ENCODE measurements at places on chromosomes 16 and 17.
A peak's percentile ranks its signal among the peaks of the same experiment; 100 is the strongest.

DNA sequence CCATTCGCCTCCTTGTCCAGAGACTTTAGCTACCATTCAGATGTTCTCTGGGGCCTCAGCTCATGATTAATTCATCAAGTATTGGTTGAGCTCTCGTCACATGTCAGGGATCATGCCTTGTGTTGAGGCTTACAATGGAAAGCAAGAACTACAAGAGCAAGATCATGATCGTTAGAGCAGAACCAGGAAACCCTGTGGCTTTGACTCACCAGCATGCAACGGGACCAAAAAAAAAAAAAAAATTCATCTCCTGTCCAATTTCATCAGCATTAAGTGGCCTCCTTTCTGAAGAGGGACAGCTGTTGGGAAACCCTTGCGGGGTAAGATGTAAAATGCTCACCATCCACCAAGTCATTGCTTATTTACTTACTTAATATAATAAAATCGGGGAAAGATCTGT is 12.1 kb upstream of the USP10 start:
- no peak for DNase-seq

DNA sequence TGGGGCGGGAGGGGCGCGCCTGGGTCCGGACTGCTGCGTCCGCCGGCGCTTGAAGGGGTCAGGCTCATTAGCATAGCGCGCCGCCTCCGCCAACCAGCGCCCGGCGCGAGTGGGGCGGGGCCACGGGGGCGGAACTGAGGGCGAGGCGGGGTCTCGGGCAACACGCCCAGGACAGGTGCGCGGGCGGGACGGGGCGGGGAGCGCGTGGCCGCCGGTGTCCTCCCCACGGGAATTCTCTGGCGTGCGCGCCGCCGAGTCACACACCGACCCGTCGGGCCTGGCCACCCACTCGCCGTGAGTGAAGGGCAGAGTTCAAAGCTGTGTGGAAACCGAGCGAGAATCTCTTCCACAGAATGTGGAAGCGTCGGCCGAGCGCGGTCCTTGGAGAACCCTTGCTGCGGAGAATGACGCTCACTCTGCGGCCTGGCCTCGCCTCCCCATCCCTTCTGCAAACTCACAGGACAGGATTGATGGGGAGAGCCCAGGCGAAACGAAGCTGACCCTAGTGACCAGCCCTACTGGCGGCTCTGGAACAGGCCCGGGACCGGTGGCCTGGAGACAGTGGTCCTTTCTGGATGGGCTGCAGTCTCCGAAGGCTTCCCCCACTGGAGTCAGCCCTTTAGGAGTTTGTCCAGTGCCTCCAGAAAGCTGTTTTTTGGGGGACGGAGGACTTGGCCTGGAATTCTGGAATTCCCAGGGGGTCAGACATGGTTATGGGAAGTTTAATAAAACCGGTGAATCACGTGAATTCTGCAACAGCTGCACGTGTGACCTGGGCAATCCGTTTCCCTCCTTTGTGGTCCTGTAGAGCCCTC is at the start of gene SNAI3:
Gene SNAI3, minus strand, starts transcription at position 69 of the 815 bp plus-strand sequence. CDS start 101 bp downstream, outside the sequence.
- peak; percentile 95 for DNase-seq

- DNase-seq: no peak
These were observed 61.5 kb downstream of the WSB1 start for GRCh38 chr17:27355419-27355818.

DNA sequence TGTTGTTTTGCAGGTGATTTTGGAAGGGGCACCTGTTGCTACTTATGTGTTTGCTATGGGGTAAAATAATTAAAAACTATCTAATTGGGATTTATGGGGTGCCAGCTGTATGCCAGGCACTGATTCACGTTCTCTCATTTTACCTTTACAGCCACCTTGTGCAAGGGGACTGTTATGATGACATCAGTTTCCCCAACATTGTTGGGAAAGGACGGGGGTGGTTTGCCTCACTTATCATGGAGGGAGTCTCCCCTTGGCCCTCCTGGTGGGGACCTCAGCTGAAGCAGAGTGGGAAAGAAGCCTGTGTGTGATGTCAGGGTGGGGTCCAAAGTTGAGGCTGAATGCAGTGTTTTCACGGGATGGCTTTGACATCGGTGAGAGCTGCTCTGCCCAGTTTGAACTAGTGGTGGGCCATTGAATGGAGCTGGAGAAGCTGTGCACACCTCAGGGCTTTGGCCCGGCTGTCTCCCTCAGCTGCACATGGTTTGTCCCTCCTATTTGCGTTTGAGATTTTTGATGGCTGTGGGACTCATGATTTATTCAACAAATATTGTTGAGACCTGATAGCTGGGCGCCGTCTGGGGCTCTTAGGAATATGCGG is 36.1 kb downstream of the CMIP start:
- DNase-seq: no peak

DNA sequence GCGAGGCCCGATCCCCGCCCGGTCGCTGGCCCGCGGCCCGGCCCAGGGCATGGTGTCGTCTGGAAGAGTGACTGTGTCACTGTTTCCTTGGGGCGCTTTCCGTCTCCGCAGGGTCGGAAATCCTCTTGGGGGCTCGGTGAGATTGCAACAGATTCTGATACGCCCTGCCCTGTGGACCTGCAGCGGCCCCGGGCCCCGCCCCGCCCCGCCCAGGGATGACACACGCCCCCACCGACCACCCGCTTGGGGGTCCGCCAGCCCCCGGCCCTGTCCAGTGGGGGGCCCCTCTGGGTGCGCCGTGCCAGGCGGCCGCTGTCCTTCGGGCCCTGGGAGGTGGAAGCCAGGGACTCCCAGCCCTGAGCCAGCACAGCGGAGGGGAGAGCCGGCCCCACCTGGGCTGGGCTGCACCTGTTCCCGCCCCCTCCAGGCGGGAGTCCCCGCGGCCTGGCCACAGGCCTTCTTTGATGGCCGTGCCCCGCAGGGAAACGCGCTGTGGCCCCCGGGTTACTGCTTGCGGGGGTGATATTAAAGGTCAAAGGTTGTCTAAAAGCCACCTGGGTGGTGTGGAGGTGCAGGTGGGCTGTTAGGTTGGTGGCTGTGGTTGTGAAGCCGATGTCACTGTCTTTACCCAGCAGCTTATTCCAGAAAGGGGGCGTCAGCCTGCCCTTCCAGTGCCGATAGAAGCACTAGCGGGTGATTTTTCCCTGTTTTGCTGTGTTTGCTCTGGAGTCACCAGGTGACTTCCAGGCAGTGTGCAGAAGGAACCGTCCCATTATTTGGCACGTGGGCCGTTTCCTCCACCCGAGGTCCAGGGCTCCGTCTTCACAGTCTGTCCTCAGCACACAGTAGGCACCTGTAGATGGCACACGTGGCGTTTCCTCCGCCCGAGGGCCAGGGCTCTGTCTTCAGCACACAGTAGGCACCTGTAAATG is 752 bp downstream of the TBC1D24 start:
- DNase-seq: no peak

GRCh38 chr17:40517286-40517662 is 15.9 kb upstream of the TNS4 start:
- no peak for DNase-seq

DNA sequence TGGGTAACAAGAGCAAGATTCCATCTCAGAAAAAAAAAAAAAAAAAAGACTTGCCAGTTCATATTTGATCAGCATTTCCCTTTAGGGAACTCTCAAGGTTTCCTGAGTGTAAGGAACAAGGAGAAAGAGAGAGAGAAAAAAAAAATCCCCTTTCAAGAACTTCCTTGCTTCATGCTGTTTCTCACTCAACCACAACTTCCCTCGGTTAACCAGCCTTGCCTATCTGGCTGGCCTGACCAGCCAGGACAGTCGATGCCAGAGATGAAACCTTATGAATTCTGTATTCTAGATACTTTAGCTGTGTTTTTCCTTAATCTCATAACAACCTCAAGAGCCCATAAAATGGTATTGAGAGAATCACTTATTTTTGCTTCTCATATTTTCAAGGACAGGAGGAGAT is 2.6 kb upstream of the N4BP1 start:
- DNase-seq: no peak

DNA sequence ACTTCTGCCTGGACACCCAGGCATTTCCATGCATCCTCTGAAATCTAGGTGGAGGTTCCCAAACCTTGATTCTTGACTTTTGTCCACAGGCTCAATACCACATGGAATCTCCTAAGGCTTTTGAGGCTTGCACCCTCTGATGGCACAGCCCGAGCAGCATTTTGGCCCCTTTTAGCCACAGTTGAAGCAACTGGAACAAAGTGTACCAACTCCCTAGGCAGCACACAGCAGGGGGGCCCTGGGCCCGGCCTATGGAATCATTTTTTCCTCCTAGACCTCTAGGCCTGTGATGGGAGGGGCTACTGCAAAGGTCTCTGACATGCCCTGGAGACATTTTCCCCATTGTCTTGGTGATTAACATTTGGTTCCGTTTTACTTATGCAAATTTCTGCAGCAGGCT is 32.0 kb downstream of the ABCC1 start:
- no peak for DNase-seq

- no peak for DNase-seq
These were observed 132.3 kb downstream of the TMEM132E start for GRCh38 chr17:34711646-34712045.

GRCh38 chr16:79628501-79628975 is 28.0 kb upstream of the MAF start:
- DNase-seq: no peak

DNA sequence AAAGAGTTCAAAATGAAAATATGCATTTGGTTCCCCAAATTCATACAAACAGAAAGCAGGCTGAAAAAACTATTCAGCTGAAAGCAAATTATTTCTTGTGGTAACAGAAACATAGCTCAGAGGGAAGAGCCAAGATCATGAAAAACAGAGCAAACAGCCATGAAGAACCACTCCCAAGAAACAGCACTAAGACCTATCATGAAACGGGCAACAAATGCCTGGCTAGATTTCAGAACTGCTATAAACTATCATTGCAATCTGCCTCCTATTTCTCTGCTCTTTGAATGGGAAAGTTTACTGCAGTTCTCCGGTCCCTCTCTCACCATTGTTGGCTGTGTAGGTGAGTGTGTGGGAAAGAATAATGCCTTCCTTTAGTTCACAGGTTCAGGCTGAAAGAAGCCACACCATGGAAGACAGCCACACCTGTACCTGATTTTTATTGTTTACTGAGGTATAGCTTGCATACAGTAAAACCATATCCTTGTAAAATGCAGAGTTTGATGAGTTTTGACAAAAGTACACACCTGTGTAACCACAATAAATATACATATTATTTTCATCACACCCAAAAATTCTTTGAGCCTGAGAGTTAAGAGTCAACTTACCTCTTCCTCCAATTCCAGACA is 48.2 kb downstream of the CEP112 start:
- DNase-seq: peak; percentile 58

- no peak for DNase-seq
These were observed 2.4 kb upstream of the RIPOR1 start for GRCh38 chr16:67526149-67526791.

DNA sequence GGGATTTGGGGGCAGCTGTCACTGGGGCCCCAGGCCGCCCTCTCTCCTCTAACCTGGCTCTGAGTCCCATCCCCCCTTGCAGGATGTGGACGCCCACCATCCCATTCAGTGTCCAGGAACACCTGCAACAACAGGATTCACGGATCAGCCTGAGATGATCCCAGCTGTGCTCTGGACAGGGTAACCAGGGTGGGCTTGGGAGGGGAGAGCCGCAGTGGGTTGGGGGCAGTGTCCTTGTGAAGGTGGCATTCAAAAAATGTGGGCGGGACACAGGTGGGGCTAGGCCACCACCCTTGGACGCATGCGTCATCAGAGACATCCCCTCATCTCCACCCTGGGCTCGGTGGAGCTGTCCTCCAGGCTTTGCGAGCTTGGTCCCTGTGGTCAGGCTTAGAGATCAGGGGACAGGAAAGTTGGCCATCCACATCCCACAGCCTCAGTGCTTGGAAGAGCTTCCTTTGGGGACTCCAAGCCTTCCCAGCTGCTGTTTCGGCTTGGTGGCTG is 19.1 kb downstream of the DEXI start:
- no peak for DNase-seq

- DNase-seq: no peak
These were observed 6.0 kb upstream of the AQP8 start for GRCh38 chr16:25210758-25211157.

- DNase-seq: peak; percentile 77
These were observed 108.5 kb upstream of the XYLT1 start for GRCh38 chr16:17578981-17579874.

- DNase-seq: no peak
These were observed 835.1 kb downstream of the KCNJ2 start for GRCh38 chr17:71004413-71004812.

- DNase-seq: no peak
These were observed 50.8 kb downstream of the AKAP1 start for GRCh38 chr17:57135789-57136291.

GRCh38 chr16:73051961-73052360 is 4.0 kb upstream of the ZFHX3 start:
- DNase-seq: no peak

DNA sequence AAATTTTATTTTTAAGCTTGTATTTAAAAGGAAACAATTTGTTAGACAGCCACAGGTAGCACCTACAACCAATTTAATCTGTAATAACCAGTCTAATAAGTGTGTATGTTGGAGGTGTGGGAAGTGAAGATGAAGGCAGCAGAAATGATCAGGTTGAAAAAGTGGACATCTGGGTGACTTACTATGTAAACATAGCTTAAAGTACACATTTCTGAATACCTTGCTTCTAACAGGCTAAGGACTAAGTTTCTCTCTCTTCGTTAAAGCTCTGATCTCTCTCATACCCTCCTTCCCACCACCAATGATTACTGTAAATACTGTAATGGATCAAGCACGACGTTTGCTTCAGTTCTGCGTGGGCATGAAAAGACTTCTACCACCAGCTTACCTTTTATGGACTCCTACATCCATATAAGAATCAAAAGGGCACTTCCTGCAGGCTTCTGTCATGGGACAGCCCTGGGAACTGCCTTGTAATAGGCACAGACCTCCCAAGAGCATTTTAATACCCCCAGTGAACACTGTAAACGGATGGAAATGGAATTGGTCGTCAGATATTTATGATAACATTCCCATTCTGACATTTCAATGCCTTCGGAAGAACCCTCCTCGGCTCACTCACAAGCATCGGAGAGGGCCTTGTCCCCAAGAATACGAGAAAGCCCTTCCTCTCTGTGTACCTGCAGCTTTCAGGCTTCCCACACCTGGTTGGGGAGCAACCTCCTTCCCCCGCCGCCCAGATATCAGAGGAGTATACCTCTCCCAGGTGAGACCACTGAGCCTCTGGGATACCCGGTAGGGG is 700 bp downstream of the CCDC43 start:
- no peak for DNase-seq

GRCh38 chr16:64409783-64410210 is 712.1 kb downstream of the CDH11 start:
- DNase-seq: no peak

DNA sequence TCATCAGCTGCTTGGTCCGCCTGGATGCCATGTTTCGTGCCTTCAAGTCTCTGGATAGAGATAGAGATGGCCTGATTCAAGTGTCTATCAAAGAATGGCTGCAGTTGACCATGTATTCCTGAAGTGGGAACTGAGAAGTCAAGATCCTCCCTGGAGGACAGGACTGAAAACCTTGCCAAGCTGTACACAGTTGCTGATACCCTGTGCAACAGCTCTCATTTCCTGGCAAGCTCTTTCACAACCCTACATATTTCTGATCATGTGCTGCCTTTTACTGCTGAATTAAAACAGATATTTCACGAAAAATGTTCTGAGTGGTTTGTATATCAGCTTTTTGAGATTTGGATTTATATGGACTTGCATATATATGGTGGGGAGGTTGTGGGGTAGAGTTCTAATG is 898 bp downstream of the CAPNS2 start:
- DNase-seq: no peak

- DNase-seq: peak; percentile 88
These were observed at the start of gene PRAC1 for GRCh38 chr17:48722201-48722907. TSS of gene PRAC1 (minus strand) at chr17:48722518. CDS start at chr17:48722392, 126 bp downstream.

- DNase-seq: no peak
These were observed 23.3 kb downstream of the CPNE2 start for GRCh38 chr16:57115514-57116182.

Measured in colonic mucosa (tissue), 4 donors.